Stimulated activated CD8-positive, alpha-beta memory T cell treated with anti-CD3 and anti-CD28 coated beads, Interleukin-7, amount 100 ng/mL, for 24 hours (primary cell): ENCODE measurements at places on chromosomes 16 and 17.
A peak's percentile ranks its signal among the peaks of the same experiment; 100 is the strongest.

GRCh38 chr17:42047343-42047742 lies 3.1 kb downstream of the C17orf113 start:
- DNase-seq, result no peak

GRCh38 chr17:79615446-79615845 lies 4.6 kb upstream of the RBFOX3 start:
- DNase-seq, result no peak

DNA sequence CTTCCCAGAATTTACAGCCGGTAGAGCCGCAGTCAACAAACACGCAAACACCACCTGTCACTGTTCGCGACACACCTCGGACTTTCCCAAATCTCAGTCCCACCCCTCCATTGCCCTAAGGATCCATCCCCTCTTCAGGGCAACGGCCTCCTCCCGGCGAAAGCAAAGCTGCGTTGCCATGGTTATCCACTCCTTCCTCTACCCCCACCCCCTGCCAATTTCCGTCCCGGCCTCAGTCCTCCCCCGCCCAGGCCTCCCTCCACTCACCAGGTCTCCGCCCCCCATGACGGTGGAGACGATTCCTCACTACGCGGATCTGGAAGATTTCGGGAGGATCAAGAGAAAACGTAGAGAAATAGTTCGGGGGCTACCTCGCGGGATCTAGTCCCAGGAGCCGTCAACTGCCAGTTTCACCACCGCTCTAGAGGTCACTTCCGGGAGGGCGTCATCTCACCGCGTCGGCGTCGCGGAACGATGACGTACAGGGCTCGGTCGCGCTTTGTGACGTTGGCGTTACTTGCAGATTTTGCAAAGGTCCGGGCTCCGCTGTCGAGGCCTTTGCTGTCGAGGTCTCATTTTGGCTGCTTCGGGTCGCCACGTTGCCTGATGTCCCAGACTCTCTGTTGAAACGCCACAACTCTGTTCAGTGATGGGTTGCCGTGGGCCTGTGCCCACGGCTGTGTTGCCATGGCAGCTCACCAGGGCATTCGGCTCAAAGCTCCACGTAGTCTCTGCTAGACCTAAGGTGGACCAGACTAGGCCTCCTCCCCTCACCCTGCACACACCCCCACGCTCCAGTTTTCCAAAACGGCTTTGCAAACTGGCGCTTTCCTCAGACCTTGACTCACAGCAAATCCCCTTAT lies at the start of gene CWC25:
Gene CWC25, minus strand, starts transcription at position 423 of the 863 bp plus-strand sequence. Its CDS starts 138 bp downstream, at position 285.
- peak; percentile 94 for DNase-seq

DNA sequence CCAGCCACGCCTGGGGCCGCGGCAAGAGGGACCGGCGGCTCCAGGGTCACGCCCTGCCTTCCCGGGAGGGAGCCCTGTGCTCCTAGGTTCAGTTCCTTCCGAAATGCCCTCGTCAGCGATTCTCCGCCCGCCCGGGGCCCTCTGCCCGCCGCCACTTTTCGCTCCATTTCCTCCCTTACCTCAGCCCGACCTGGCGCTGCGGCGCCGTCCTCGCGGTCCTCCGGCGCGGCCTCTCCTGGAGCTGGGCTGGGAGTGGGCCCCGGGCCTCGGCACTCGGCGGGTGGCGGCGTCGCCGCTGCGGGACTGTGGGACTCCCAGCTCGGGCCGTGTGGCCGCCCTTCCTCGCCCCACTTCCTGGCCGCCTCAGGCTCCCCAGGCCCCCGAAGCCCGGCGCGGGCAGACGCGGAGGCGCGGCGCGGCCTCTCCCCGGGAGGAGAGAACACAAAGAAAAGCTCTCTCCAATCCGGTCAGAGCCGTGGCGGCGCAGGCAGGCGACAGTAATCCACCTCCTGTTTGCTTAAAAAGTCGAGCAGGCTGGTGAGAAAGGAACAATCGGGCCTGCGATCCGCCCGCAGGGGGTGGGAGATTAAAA lies 1.6 kb downstream of the BAHCC1 start:
- DNase-seq, result no peak

- peak; percentile 78 for DNase-seq
These were observed 65.6 kb downstream of the PDPK1 start for GRCh38 chr16:2603165-2604015.

DNA sequence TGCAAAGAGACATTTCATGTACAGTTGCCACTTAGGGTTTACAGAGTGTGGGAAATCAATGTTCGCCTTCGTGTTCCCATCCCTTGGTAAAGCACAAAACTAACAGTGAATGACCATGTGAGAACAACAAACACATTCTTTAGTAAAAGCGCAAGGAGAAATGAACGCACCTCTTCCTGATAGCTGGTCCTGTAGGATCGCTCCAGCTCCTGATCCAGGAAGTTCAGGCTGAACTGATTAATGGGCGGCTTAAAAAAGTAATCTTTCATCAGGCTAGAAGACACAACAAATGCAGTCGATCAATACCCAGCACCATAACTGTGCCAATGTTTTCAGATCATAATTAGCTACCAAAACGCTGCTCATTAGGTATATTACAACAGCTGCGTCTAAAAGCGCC lies 108.3 kb upstream of the CREBBP start:
- DNase-seq, result no peak

- no peak for DNase-seq
These were observed 1502.9 kb downstream of the CDH11 start for GRCh38 chr16:63618896-63619485.

GRCh38 chr16:15951852-15952251 lies 2.4 kb downstream of the ABCC1 start:
- DNase-seq, result no peak

GRCh38 chr16:66751053-66751302 lies 431 bp downstream of the DYNC1LI2 start:
- no peak for DNase-seq

DNA sequence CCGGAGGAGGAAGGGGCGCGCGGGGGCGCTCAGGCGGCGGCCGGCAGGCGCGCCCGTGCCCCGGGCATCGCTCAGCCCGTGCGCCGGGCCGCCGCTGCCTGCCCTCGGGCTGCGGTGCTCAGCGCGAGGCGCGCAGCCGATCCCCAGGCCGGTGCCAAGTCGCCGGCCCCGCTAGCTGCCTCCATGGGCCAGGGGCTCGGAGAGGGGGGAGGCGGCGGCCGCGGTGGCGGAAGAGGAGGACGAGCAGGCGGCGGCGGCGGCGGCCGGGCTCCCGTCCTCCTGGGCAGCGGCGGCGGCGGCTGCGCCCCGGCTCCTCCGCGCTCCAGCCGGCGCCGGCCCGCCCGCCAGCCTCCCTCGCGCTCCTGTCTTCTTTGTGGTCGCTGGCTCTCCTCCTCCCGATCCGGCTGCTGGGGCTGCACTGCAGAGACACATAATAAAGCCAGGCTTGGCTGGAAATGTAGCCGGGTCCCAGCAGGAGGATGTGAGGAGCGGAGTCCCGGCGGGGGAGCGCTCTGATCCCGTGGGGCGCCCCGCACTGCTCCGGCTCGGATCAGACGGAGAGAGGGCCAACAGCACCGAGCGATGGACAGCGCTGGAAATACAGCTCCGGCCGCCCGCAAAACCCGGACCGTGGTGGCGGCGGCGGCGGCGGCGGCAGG lies 889 bp upstream of the ZNF423 start:
- DNase-seq, result no peak

GRCh38 chr16:86016201-86016965 lies 117.4 kb downstream of the IRF8 start:
- no peak for DNase-seq

DNA sequence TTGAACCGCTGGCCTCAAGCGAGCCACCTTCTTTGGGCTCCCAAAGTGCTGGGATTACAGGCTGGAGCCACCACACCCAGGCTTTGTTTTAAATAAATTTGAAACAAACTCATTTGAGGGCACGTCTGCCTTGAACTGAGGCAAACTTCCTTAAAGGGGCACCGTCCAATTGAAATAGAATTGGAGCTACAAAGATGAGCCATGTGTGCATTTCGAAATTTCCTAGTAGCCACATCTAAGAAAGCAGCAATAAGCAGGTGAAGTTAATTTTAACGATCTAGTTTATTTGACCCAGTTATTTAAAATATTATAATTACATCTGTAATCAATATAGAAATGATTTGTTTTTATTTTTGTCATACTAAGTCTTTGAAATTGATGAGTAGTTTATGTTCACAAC lies 755 bp upstream of the C16orf89 start:
- no peak for DNase-seq

- DNase-seq, result no peak
These were observed 8.3 kb upstream of the NOS2 start for GRCh38 chr17:27808628-27809027.

DNA sequence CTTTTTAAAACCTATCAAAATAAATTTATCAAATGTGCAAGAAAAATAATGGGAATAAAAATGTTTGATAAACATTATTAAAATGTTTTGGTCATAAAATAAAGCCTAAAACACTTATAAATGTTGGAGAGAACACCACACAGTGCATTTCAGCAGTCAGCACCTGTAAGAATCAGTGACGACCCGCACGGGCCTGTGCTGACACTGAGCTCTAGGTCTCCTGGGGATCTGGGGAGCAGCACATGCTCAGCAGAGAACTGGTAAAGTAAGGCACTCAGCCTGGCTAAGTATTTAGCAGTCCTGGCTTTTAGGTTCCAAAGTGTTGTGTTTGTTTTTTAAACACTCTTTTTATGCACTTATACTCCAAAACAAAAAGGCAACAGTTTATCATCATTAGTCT lies 46.9 kb downstream of the HELZ start:
- DNase-seq, result no peak

DNA sequence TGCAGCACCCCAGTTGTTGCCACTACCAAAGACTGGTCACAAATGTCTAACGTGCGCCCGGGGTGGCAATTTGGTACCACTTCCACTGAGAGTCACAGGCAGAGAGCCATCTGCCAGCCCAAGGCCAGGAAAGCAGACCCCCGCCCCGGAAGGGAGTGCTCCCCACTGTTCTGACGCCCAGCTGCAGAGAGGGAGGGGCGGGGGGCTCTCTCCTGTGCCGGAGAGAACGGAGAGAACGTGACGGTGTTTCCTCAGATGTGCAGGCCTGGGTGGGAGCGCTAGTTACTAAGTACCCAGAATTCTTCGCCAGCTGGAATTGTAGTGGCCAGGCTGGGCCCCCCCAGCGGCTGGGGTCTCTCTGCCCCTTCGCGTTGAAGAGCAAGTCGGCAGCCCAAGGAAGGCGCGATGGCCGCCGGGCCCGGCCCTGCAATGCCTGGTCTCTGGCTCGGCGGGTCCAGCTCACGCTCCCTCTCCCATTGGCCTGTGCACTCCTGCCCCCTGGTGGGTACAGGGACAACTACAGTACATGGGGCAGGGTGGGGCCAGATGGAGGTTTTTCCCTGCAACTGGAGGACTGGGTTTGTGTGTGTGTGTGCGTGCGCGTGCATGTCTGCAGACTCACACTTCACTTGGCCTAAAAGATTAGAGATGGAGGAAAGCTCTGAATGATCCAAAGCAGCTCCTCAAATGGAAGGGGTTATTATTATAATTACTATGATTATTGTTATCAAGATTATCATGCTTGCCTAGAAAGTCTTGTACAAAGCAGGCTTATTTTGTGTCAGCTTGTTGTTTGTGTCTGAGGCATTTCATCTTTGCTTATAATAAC lies 107.1 kb downstream of the AMFR start:
- DNase-seq, result peak; percentile 64

- DNase-seq, result no peak
These were observed 14.6 kb upstream of the SREBF1 start for GRCh38 chr17:17851103-17852002.

- no peak for DNase-seq
These were observed 70.4 kb upstream of the TANC2 start for GRCh38 chr17:62895320-62896301.

DNA sequence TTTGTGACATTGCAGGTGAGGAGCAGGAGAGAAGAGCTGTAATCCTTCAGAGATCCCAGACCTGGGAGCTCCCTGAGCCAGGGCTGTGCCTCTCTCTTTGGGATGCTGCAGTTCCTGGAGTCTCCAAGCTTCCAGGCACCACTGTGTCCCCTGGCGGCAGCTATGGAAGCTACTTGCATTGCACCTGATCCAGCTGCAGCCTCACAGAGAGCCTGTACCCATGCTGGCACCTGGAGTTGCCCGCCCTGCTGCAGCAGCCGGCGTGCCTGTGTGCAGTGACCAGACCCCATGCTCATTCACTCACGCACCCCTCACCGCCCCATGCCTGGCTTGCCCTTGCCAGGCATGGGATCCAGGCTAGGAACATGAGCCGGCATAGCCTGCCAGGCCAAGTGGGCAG lies 51.8 kb upstream of the MED9 start:
- DNase-seq, result no peak

DNA sequence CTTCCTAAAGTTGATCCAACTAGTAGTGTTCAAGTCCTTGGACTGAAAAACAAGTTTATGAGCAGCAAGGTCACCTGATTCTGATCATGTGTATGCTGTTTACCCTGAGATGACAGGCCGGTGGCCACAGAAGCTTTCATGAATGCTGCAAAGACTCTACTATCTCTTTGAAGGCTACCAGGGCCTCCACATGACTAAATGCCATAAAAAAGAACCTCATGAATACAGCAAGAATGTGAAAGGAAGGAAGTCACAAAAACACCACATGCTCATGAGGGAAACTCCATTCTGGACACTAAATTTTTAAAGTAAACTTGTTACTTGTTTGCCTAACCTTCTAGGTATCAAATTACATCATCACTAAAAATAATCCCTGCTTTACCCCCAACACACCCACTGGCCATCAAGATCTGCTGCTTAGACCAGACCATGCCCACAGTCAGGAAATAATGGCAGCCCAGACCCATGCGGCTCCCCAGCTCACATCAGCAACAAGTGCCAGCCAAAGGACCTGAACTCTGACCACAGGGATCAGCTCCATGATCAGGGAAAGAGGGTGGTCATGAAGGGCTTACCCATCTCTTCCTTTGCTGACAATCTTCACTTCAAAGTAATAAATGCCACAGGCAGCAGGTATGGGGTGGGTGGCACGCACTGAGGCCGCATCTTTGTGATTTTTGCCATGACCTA lies 1.4 kb downstream of the RANBP10 start:
- no peak for DNase-seq

GRCh38 chr16:72199761-72200337 lies 27.9 kb upstream of the PMFBP1 start:
- DNase-seq, result no peak

- no peak for DNase-seq
These were observed 13.8 kb downstream of the CHP2 start for GRCh38 chr16:23768581-23768980.

- DNase-seq, result no peak
These were observed 71.7 kb downstream of the GPRC5B start for GRCh38 chr16:19812986-19813385.

- DNase-seq, result no peak
These were observed 41.2 kb downstream of the PRMT7 start for GRCh38 chr16:68351991-68352431.

GRCh38 chr16:85027349-85027957 lies at the start of gene KIAA0513:
KIAA0513 (plus strand) TSS chr16:85027795; CDS start chr16:85067072, 39,277 bp downstream.
- peak; percentile 91 for DNase-seq

GRCh38 chr16:81866820-81867440 lies 87.8 kb downstream of the PLCG2 start:
- no peak for DNase-seq

DNA sequence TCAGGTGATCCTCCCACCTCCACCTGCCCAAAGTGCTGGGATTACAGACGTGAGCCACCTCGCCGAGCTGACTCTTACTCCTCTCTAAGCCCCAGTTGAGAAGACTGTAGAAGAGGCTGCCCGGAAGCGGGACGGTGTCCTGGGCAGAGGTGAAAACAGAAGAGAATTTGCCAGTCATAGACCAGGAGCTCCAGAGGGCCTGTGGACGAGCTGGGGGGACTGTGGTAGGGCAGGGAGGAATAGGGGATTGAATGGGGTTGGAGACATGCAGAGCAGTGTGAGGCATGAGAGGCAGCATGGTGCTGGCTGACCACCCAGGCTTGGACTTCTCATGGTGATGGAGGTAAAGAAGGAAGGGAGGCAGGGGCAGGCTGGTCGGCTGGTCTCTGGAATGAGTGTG lies 17.1 kb upstream of the PHB1 start:
- DNase-seq, result no peak

GRCh38 chr17:29145289-29146073 lies 34.7 kb downstream of the MYO18A start:
- DNase-seq, result no peak

GRCh38 chr17:57868910-57869616 lies 19.2 kb upstream of the MRPS23 start:
- DNase-seq, result no peak
